Sciatic nerve (tissue), 2 donors: ENCODE measurements at places on chromosomes 5 and 9. TPM values are rescaled to one million over a fixed set of nuclear protein-coding genes. Genes with fewer than 3 reads are reported as not detected.

GADD45G gene
- 3.5 TPM for total RNA-seq

- DNase-seq = no peak
These were observed 34.1 kb downstream of the ECPAS start for GRCh38 chr9:111450124-111450523.

GRCh38 chr5:110844251-110844650 lies 105.4 kb downstream of the SLC25A46 start:
- DNase-seq = no peak

GRCh38 chr5:104266161-104266560 lies 703.6 kb upstream of the NUDT12 start:
- DNase-seq = no peak
